ENCODE measurements at places on chromosomes 1 and 21.

GRCh38 chr1:13892671-13893325 is 192.8 kb downstream of the PRDM2 start:
- DNase-seq, result no peak

DNA sequence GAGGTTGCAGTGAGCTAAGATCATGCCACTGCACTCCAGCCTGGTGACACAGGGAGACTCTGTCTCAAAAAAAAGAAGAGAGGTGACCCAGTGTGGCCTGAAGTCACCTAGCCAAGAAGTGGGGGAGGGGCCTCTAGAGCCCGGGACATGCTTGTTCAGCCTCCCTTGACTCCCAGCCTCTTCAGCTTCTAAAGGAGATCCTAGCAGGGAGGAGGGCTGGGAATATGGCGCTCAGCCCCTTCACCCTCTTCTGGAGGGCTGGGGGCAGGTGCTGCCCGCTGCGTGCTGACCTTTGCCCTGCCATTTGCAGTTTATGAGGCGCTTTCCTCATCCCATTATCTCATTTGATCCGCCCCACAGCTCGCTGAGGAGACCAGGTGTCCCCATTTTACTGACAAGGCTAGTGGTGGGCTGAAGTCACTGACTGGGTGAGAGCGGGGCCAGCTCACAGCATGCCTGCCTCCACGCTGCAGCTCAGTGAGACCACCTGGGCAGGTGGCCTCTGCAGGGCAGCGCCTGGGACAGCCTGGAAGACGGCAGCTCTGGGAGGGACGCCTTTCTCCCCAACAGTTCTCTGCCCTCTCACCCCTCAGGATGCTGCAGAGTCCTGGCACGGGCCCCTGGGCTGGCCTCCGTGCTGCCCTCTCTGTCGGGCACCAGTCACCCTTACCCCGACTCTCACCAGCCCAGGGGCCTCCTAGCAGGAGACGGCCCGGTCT is 7.5 kb downstream of the ELF3 start:
- no peak for DNase-seq

DNA sequence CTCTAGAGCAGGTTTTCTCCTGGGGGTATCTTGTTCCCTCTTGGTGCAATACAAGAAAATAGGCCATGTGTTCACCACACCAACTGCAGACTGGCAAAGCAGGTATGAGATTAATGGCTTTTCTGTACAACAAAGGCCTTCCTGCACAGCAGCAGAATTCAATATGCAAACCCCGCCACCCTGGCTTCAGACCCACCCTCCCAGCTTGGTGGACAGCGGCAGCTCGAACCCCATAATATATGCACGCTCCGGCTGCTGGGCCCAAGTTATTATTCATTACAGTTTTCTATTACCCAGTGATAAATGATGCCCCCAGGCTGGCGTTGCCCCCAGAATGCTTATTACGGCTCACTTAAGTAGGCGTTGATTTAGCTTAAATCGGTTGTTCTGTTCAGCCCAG is 144.2 kb downstream of the RRAGC start:
- DNase-seq, result no peak

DNA sequence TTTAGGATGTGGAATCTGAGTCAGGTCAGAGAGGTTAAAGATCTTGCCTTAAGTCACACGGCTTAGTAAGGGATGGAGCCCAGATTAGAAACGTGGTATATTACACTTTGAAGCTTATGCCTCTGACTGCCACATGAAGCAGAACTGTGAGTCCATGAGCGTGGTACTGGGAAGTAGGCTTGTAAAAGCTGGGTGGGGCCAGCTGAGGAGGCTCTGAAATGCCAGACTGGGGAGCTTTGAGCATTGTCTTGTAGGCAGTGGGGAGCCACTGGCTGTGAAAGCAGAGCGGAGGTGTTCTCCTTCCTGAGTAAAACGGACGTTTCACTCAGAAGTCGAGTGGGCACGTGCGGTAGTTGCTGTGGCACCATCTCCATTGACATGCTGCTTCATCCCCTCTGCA is 72.6 kb upstream of the USP24 start:
- DNase-seq, result peak; percentile 24

DNA sequence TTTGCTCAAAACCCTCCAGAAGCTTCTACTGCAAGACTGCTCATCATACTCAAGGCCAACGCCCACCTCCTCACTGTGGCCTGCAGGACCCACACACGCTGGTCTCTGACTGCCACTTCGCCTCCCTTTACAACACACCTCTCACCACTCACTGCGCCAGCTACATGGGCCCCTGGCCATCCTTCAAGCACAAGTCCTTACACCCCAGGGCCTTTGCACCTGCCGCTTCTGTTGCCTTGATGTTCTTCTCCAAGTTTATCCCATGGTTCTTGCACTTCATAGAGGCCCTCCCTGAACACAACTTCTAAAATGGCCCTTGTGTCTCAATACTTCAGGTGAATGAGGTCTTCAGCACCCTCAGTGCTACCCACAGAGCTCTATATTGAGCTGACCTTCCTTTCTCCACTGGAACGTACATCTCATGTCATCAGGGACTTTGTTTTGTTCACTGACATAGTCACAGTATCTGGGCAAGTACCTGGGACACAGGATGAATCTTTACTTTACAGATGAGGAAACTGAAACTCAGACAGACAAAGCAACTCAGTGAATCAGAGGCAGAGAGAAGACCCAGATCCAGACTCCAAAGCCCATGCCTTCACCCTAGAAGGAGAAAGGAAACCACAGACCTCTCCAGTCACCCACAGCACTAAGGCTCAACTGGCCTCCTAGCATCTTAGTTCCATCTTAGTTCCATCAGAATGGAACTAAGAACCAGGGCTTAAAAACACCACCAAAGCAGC is 34.7 kb upstream of the CLSTN1 start:
- no peak for DNase-seq

DNA sequence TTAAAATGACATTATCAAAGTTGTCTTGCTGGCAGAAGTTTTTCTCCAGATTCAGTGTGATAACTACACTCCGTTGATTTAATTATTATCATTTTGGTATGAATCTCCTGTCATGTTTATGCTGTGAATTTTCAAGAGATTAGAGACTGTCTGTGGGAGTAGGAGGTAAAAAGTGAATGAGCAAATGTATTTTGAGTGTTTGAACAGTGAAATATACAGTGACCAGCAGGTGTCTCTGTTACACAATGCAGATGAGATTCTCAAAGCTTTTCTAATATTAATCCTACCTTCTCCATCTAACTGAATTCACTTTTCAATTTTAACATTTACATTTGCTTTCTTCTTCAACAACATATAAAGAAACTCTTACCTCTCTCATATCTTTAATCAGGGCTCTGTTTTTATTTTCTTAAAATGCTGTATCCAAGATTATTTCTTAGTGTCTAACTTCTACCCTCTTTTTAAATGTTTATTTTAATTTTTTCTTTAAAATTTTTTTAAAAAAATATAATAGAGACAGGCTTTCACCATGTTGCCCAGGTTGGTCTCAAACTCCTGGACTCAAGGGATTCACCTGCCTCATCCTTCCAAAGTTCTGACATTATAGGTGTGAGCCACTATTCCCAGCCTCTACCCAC is 20.9 kb upstream of the HSPA13 start:
- DNase-seq, result peak; percentile 20

DNA sequence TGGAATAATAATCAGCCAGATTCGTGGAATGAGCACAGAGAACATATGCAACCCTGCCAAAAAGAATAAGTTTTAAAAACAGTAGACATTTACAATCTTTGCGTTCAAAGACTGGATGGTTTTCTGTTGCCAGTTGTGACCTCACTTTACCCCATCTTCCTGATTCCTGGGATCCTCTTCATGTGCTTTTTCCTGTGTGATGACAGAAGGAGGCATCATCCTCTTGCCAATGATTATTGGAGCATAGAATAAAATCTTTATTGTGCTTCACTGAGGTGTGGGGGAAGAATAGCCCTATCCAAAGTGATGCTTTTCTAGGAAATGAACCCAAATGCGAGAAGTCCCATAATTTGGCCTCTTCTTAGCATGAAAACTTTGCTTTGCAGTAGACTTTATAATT is 15.0 kb upstream of the BARHL2 start:
- no peak for DNase-seq

- no peak for DNase-seq
These were observed 49.9 kb downstream of the TRPM2 start for GRCh38 chr21:44403106-44404020.

GRCh38 chr1:33763406-33763805 is 100.5 kb upstream of the HMGB4 start:
- no peak for DNase-seq

- no peak for DNase-seq
These were observed 51.8 kb upstream of the PDE9A start for GRCh38 chr21:42601656-42602055.

- DNase-seq, result no peak
These were observed 5.1 kb downstream of the TNFRSF8 start for GRCh38 chr1:12067900-12068821.
